ENCODE measurements at places on chromosomes 12 and 14.
A peak's percentile ranks its signal among the peaks of the same experiment; 100 is the strongest.

GRCh38 chr12:85782711-85783110, 53.5 kb downstream of the RASSF9 start:
- DNase-seq: no peak

GRCh38 chr14:59739794-59740193, 130.8 kb downstream of the RTN1 start:
- no peak for DNase-seq

DNA sequence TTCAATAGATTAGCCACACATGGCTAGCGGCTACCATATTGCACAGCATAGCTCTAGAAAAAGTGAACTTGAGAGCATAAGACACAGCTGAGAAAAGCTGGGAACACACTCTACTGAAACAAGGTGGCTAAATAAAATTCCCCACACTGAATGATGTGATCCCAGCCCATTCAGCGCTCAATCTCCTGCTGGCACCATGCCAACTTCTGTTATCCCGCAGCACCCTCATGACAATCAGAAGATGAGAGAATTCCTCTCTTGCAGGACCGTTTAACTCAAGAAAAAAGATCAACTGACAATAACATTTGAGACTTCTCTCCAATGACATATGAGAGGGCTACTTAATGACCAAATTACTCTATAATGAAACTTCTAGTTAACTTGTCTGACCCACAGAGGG, 115.4 kb downstream of the ADAMTS20 start:
- no peak for DNase-seq

DNA sequence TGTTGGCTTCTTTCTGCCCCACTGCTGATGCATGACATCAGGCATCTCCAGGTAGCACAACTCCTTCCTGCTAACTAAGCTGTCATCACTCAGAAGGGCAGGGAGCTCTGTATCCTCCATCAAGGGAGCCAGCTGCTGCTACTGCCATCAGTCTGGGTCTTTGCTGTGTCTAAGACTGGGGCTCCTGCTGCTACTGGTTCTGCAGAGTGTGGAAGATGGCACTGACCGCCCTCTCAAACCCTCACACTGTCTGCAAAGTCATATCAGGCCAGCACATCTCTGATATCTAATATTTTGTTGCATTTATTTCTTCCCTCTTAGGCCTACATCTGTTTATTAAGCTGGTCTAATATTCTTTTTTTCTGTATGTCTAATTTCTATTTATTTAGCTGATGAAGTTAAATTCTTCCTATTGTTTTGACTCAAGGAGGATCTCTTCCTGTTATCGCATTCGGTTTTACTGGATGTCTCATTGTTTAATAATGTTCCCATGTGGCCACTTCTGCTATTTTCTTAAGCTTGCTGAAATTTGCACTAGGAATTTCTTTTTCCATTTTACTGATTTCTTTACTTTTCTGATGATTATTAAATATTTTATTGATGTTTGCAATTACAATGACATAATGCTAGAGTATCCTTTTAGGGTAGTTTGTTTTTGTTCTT, 7.6 kb upstream of the E2F7 start:
- no peak for DNase-seq

GRCh38 chr14:77622366-77622961, 6.0 kb upstream of the SPTLC2 start:
- DNase-seq: no peak

DNA sequence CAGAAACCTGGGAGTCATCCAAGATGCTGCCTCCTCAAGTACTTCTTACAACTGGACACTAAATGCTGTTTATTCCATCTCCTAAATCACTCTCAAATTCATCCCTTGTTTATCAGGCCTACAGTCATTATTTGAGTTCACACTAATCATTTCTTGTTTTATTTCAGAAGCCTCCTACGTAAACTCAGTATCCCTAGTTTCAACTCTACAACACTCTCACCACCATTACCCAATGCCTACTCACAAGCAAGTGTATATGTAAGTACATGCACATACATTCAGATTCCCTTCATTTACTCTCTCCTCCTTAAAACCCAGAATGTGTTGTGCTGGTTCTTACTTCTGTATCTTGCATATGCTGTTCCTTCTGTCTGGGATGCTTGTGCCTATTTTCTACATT, 43.0 kb downstream of the DDHD1 start:
- DNase-seq: no peak

- DNase-seq: peak; percentile 89
Measured at GRCh38 chr12:85280165-85280983, at the start of gene ALX1. Gene ALX1 (plus strand): TSS chr12:85280220. CDS start chr12:85280262, 42 bp downstream.

GRCh38 chr12:71653137-71653536, 10.5 kb downstream of the ZFC3H1 start:
- DNase-seq: no peak

GRCh38 chr12:66453844-66454243, 151.6 kb downstream of the HELB start:
- DNase-seq: no peak

DNA sequence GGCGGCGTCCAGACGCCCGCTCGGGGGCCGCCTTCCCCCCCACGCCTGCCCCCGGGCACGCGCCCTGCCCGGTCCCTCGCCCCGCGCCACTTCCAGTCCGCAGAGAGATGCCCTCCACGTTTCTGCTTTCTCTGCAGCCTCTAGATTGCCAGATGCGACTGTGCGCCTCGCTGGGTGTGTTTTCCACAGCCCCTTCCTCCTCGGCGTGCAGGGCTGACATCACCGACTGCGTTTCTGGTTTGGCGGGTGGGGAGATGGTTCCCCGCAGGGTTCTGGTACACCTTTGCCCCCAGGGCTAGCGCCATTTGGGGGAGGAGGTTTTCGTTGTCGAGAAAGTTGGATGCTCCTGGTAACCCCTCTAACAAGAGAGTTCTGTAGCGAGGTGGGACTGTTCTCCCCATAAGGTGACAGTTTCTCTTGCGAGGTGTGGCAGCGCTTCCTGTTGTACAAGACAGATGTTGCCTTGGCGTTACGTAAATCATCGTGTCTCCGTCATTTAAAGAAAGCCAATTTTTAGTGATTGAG, 1.5 kb downstream of the CALM1 start:
- DNase-seq: peak; percentile 81

DNA sequence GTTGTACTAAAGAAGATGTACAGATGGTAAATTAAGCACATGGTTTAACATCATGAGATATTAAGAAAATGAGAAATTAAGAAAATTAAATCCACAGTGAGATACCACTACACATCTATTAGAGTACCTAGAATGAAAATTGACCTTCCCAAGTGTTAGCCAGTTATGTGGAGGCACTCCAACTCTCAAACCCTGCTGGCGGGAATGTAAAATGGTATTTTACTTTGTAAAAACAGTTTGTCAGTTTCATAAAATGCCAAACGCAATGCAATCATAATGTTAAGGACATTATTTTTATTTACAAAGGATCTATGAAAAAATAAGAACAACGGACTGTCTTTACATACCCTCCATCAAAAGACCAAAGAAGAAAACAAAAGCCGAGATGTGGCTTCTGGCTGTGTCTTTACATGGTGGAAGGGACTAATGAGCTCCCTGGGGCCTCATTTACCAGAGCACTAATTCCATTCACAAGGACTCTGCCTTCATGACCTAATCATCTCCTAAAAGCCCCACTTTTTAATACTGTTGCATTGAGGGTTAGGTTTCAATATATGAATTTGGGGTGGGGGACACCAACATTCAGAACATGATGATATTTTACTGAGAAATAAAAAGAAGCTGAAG, 1178.7 kb downstream of the AACS start:
- DNase-seq: peak; percentile 31

- no peak for DNase-seq
Measured at GRCh38 chr12:27343255-27344000, 10.8 kb downstream of the BMAL2 start.

Measured in eye (tissue), 1 donor.